ENCODE measurements at places on chromosomes 3 and 15. TPM values are rescaled to one million over a fixed set of nuclear protein-coding genes. Genes with fewer than 3 reads are reported as not detected.

The CKMT1A gene
- not detected for polyA plus RNA-seq

The COL6A5 gene
- polyA plus RNA-seq, result not detected

The FOXB1 gene
- not detected for polyA plus RNA-seq

The ARHGEF26 gene
- polyA plus RNA-seq, result 0.11 TPM

The CACNA1D gene
- polyA plus RNA-seq, result not detected

The AGTR1 gene
- polyA plus RNA-seq, result not detected

The PAK6 gene
- polyA plus RNA-seq, result not detected

The XCR1 gene
- not detected for polyA plus RNA-seq

The CP gene
- polyA plus RNA-seq, result 0.24 TPM

The DYNC1LI1 gene
- polyA plus RNA-seq, result 24.6 TPM

The ECE2 gene
- not detected for polyA plus RNA-seq

The RHCG gene
- not detected for polyA plus RNA-seq

The RAF1 gene
- polyA plus RNA-seq, result 56.0 TPM

The ZPLD1 gene
- not detected for polyA plus RNA-seq

The INSYN1 gene
- polyA plus RNA-seq, result not detected

The GP9 gene
- polyA plus RNA-seq, result 4.3 TPM

The THSD4 gene
- polyA plus RNA-seq, result not detected

The RARB gene
- polyA plus RNA-seq, result 0.21 TPM

The ENTPD3 gene
- polyA plus RNA-seq, result 0.21 TPM
